ENCODE measurements at places on chromosomes 7 and 10.

DNA sequence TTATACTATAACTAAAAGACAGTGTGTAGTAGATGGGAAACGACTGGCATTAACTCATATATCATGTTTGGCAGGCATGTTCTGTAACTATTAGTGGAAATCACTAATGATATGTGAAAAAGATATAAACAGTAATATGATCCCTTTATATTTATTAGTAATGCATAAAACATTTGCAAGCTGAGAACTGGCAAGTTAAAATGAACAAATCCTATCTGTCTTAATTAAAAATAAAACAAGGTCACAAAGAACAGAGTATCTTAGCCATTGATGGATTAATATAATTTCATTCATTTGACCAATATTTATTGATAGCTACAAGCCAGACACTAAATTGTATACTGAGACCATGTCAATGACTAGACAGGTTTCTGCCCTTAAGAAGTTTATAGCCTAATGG is 154.5 kb downstream of the CRPPA start:
- no peak for DNase-seq

- DNase-seq, result no peak
Measured at GRCh38 chr10:95499482-95499989, 61.6 kb downstream of the SORBS1 start.

- peak; percentile 81 for DNase-seq
Measured at GRCh38 chr10:126013489-126014281, 117.3 kb downstream of the FANK1 start.

DNA sequence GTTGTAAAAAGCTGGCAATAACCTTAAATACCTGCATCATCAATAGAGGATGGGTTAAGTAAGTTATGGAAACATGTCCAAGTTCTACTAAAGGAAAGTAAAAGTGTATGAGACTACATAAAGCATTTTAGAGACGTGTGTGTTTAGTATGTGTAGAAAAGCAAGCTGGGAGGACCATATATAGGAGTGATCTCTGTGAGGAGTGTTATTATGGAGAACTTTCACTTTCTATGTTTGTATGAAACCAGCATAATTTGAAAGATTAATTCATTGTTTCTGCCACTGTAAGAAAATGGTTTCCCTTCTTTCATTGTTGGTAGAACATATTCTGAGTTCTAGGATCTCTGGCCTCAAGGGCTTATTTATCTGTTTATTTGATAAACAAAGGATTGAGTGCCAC is 19.2 kb upstream of the PDLIM1 start:
- DNase-seq, result no peak

GRCh38 chr10:74167443-74167842 is 16.4 kb downstream of the ADK start:
- DNase-seq, result no peak

GRCh38 chr10:51171946-51172345 is 97.7 kb downstream of the PRKG1 start:
- DNase-seq, result no peak

DNA sequence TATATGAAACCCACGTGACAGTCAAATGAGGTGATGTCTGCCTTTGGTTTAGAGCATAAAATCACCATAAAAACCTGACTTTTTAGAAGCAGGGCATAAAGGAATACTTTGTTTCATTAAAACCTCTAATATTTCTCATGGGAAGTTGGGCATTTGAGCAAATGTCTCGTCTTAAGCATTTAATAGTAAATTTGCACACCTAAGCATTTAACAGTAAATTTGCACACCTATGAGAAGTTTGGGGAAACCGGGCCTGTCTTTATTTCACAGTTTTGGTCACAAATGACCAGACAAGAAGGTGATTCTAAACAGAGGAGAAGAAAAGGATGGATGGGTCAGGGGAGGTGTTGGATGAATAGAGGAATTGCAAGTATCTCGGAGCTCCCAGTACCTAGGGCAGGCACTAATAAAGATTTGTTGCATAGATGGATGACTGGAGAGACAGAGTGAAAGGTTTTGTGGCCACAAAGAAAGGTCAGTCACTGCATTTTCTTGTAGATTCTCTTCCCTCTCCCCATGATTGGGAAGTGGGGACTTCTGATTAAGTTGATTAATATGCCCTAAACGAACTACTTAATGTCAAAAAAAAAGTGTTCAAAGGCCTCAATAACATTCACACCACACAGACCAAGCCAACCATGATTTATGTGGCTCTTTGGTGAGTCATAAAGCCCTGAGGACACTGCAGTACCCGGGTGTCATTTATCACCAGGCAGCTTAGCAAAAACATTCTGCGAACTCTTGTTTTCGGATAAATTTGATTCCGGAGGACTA is 158.2 kb downstream of the SPAG6 start:
- peak; percentile 78 for DNase-seq

- DNase-seq, result no peak
Measured at GRCh38 chr10:120953897-120954296, 102.7 kb downstream of the WDR11 start.

GRCh38 chr7:16822029-16822428 is 17.2 kb upstream of the AGR2 start:
- DNase-seq, result no peak

DNA sequence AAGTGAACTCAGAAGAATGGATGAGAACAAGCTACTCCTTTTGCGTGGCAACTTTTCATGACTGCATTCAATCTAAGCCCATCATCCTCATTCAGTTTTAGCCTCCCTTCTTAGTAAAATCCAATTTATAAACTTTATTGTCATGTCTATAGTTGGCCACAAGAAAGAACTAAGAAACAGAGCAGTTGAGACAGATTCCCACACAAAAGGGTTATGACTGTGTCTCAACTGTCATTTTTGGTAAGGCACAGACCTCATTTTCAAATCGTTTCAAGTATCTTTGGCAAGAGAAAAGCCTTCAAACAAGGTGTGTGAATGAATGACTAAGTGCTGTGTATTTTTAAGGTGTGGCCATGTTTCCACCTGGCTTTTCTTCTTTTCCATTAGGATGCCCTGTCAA is 84.2 kb upstream of the CREB5 start:
- DNase-seq, result no peak

GRCh38 chr7:77474756-77475155 is 58.6 kb upstream of the GSAP start:
- DNase-seq, result no peak

GRCh38 chr7:38195804-38196595 is 18.0 kb downstream of the STARD3NL start:
- DNase-seq, result no peak

DNA sequence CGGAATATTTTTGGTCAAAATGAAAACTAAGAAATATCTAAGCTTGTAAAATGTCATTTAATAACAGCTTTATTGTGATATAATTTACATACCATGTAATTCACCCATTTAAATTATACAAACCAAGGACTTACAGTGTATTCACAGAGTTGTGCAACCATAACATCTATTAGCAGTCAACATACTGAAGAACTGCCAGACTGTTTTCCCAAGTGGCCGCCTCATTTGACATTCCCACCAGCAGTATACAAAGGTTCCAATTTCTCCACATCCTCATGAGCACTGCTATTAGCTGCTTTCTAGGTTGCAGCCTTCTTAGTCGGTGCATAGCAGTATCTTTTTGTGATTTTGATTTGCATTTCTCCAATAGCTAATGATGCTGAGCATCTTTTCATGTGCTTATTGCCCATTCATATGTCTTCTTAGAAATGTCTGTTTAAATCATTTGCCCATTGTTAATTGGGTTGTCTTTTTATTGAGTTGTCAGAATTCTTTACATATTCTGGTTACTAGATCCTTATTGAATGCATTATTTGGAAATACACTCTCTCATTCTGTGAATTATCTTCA is 153.0 kb upstream of the FGFR2 start:
- DNase-seq, result no peak

DNA sequence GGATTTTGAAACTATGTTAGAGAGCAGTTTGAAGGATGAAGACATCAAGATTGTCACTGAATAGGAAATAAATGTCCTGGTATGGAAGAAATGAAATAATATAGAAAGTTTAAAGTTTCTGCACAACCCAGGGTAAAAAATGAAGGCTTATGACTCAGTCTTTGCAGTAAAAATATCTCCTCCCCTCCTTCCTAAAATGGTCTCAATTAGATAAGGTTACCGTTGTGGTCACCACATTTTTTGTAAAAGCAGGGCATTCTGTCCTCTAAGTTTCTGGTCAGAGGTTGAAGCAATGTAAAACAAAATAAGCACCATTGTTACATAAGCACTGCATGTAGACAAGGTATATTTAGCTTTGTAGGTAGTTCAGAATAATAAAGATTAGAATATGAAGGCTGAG is 403.5 kb downstream of the SUGCT start:
- DNase-seq, result no peak

DNA sequence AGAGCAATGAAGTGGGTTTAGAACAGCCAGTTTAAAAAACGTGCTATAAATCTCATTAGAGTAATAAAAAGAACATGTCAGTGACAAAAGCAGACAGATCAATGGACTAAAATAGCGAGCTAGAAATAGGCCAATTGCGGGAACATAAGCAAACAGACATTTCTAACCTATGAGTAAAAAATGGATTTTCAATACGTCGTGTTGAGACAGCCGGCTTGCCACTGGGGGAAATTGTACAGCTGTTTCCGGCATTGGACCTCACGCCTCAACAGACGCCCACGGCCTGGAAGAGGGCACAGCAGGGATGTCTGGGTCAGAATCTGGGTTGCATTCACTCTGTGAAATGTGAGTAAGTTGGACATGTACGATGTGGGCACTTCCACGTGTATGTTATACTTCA is 92.9 kb downstream of the SVOPL start:
- no peak for DNase-seq

GRCh38 chr10:96297486-96297885 is 6.7 kb upstream of the DNTT start:
- no peak for DNase-seq

DNA sequence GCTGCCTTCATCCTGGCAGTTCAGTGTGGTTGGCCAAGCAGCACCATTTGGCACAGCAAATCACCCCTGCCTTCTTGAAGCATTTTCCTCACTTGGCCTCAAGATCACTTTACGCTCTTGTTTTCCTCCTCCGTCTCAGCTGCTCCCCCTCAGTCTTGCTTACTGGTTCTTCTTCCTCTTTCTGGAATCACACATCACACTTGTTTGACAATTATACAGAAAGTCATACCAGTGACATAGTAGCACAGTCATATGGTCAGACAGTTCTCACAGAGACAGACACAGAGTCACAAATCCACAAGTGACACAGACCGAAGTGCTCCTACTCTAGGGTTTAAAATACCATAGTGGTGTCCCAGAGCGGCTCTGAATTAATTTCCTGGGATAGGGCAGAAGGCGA is 43.8 kb upstream of the ARL4A start:
- no peak for DNase-seq

GRCh38 chr10:90947030-90947960 is 26.4 kb upstream of the ANKRD1 start:
- DNase-seq, result no peak

DNA sequence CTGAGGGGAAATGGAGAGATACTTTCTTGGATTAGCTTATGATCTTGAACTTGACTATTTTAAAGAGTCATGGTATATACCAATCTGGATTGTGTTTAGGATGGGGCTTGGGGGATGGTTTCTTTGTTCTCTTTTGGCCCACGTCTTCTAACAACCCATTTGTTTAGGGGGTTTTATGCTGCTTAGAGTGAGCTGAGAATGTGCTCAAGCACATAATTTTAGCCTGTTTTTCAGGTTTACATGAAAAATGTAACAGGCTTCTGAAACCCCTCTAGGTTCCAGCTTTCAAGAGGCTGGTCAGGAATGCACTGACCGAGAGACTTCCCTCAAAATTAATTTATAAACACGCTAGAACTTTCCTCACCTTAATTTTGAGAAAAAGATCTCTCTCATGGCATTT is 94.3 kb downstream of the AUTS2 start:
- DNase-seq, result no peak

GRCh38 chr10:110985497-110986275 is 66.3 kb downstream of the SHOC2 start:
- DNase-seq, result no peak

DNA sequence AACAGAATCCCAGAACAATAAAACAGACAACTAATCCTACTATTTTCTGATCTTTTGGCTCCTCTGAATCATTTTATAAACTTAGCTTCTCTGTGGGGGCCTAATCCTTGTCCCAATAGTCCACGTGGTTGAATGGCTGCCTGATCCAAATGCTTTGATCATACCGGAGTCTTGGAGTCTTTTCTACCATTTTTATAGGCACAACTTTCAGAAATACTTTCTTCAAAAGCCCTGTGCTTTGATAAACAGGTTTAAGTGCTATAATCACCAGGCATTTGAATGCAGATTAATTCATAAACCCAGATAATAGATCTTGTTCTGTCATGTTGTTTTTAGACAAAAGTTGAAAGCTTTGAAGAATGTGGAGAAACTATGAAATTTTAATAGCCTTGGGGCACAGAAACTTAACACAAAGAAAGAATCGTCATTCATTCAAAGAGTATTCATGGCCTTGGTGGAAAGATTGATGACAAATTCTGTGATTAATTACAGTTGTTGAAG is 163.7 kb downstream of the AHR start:
- DNase-seq, result no peak

DNA sequence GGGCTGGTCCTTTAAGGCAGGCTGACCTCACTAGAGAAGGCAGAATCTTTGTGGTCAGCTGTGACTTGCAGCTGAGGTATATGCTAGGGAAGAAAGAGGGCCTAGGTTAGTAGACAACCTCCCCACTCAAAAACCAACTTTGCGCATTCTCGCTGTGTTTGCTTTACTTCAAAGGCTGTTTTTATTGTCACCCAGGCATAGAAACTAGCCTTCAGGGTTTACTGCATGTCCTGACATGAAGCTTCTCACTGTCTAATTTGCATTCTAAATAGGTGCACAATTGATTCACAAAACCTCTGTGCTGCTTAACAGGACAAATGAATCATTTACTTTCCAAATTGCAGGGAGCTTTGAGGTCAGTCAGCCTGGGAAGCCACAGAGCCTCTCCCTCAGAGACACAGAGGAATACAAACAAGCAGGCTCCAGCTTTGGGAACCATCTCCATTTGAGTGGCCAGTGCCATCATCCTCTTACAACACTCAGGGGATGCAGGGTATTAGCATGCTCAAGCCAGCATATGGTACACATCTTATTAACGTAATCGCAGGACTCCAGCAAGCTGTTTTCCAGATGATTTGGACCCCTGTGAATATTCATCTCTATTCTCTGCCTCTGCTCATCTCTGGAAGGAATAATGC is 596.4 kb upstream of the GHITM start:
- peak; percentile 71 for DNase-seq

GRCh38 chr7:2460188-2460587 is 16.0 kb downstream of the GRIFIN start:
- DNase-seq, result no peak

DNA sequence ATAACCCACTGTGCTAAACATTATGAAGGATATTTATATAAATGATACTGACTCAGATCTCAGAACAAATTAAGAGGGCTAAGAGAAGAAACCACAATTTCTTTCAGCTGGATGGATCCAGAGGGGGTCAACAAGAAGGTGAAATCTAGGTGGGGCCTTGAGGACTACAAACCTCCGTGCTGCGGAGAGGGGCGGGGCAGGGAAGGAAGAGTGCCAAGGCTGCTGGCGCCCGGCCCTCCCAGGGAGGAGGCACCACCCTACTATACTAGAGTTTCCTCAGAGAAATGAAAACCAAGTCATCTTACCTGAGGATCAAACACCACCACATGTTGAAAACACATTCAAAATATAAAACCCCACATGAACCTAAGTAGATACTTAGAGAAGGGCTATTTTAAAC is 29.3 kb upstream of the CRYGN start:
- DNase-seq, result no peak

GRCh38 chr7:91045606-91046005 is 218.6 kb upstream of the FZD1 start:
- DNase-seq, result no peak
